ENCODE measurements at places on chromosomes 13 and 19.

GRCh38 chr13:100825557-100825956, 151.0 kb upstream of the TMTC4 start:
- DNase-seq, result no peak

- no peak for DNase-seq
These were observed 15.7 kb downstream of the CIC start for GRCh38 chr19:42284591-42285341.

DNA sequence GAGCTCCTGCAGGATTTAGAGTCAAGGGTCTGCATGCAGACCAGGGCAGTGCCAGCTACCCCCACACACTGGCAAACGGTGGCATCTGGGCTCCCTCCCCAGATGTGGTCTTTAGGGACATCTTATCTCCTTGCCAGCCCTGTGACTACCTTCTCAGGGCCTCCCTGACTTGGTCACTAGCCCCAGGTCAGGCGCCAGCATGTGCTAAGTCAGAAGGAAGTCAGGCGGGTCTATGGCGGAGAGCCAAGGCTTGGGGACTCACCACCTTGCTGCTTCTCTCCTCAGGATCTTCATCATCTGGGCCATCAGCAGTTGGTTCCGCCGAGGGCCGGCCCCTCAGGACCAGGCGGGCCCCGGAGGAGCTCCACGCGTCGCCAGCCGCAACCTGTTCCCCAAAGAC, 17.6 kb downstream of the CLPTM1 start:
- DNase-seq, result no peak

DNA sequence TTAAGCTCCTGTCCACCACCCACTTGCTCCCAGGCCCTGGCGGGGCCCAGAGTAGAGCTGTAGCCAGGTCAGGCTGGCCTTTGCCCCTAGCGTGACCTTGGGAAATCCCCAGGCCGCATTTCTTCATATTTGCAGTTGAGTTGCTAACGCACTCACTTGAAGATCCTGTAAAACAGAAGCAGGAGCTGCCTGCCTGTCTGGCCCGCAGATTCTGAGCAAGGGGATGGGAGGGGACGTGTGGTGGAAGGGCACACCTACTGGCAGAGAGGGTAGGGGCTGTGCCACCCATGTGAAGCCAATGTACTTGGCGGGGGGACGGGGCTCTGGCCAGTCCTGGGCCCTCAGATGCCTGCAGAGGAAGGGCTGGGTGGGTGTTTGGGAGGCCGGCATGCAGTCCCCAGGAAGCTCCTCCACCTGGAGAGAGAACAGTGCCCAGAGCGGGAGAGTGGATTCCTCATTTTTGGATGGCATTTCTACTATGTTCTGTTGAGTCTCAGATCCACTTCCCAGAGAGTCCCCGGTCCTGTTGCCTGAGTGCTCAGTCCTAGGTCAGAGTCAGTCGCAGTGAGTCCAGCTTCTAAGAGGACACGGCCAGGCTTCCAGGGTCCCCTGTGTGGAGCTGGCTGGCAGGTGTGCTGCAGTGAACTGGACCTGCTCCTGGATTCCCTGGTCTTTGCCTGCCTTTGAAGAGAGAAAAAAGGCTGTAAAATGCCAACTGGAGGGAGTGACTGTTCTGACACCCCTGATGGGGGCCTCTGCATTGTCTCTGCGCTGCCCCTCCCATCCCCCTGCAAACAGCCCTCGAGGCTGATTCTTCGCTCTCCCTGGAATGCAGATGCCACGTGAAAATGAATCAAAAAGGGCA, 62.9 kb downstream of the GGACT start:
- peak; percentile 16 for DNase-seq

DNA sequence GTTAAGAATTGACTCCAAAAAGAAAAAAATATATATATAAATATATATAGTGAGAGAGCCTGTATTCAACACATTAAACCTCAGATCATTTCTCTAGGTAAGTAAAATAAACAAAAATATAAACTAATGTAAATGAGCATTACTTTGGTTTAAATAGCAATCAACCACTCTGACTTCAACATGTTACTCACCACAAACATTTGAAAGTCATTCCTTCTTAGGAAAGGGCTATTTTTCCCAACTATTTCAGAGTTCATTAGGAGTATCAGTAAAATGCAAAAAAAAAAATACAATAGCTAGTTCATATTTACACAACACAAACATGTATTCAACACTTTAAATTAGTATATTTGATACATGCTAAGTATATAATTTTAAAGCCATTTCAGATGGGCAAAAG, 40.5 kb downstream of the KLF12 start:
- DNase-seq, result no peak

DNA sequence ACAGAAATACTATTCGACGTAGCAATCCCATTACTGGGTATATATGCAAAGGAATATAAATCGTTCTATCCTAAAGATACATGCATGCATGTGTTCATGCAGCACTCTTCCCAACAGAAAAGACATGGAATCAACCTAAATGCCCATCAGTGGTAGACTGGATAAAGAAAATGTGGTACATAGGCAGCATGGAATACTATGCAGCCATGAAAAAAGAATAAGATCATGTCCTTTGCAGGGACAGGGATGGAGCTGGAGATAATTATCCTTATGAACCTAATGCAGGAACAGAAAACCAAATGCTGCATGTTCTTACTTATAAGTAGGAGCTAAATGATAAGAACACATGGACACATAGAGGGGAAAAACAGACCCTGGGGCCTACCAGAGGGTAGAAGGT, 89.3 kb downstream of the UBL3 start:
- no peak for DNase-seq

GRCh38 chr19:11505032-11505503, 571 bp downstream of the ZNF653 start:
- peak; percentile 94 for DNase-seq

DNA sequence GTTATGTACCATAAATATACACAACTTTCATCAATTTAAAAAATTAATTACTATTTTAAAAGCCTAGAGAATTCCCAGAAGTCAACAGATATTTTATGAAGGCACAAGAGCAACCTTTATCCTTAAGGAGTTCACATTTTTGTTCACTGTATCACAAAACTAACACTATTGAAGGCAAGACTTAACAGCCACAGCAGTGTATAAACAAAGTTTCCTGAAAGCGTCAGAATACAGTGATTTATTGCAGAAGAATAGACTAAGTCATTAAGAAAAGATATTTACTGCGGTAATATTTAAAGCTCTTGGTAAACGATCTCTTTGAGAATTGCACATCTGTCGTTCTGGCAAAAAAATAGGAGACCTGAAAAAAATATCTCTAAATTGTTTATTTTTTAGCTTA, 419.3 kb upstream of the NBEA start:
- no peak for DNase-seq

- no peak for DNase-seq
These were observed 529 bp downstream of the ZNF836 start for GRCh38 chr19:52170863-52171320.

- no peak for DNase-seq
These were observed 10.0 kb upstream of the LYPD5 start for GRCh38 chr19:43812259-43812658.

DNA sequence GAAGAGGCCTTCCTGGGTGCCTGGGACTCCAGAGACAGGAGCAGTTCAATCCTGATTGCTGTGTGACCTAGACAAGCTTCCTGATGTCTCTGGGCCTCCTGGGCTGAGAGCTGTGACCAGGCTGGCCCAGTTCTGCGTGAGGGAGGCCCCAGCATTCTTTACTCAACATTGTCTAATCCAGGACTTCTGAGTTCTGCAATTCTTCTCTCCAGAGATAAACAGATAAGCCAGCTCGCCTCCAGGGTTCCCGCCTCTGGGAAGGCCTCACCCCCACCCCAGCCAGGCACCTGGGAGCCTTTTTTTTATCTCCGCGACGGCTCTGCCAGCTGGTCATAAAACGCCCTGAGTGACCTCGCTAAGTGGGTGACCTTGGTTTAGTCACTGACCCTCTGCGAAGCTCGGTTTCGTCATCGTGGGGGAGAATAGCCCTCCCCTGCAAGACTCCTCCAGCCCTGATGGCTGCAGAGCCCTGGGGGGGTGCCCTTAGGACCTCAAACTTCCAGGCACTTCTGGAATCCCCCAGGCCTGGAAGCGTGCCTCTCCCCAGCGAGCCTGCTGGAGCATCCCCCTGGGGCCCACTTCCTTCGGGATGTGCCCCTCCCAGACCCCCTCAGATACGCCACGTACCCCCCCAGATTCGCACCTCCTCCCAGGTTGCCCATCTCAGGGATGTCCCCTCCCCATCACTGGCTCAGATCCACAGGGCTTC, 1.9 kb downstream of the SULT2B1 start:
- DNase-seq, result peak; percentile 28

DNA sequence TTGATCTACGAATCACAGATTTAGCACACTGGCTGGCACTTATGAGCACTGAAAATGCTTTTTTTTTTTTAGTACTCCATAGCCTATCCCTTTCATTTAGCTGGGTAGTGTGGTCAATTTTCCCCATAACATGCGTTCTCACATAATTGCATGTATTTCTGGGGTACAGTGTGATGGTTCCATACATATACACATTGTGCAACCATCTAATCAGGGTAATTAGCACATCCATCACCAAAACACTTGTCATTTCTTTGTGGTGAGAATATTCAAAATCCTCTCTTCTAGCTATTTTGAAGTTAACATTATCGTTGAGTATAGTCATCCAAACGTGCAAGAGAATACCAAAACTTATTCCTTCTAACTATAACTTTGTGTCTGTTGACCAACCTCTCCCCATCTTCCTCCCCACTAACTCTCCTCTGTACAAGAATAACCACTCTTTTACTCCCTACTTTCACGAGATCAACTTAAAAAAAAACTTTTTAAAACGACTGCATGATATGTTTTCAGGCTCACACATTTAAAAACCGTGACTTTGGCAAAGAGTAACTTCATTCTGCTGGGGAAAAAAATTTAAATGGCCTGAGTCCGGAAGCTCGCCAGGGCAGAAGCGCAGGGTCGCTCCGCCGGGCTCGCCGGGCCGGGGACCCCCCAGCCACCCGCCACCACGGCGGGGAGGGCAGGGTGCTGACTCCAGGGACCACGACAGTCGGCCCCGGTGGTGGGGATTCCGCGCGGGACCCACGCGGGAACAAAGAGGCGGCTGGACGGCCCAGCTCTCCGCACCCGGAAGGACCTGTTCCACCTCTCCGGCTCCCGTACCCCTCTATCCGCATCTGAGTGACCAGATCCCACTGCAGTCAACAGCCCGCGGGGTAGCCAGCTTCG, 868 bp upstream of the UBAC2 start:
- DNase-seq, result no peak

GRCh38 chr19:24178207-24178606, 91.2 kb downstream of the ZNF254 start:
- DNase-seq, result no peak

DNA sequence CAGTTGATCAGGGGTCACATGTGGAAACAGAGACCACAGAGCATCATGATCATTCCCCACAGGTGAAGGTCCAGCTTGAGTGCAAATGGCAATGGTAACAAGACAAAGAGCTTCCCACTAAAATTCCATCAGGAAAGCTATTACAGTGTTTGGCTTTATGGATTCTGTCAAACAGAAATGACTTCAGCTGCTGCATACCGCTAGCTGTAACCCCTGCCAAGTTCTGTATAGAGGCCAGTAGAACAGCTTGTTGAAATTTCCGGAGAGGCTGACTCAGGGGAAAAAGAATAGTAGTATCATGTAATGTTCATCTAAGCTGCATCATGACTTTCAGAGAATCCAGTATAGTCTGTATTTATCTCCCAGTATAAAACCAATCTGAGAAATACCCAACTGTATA, 1704.7 kb downstream of the SLITRK5 start:
- no peak for DNase-seq

DNA sequence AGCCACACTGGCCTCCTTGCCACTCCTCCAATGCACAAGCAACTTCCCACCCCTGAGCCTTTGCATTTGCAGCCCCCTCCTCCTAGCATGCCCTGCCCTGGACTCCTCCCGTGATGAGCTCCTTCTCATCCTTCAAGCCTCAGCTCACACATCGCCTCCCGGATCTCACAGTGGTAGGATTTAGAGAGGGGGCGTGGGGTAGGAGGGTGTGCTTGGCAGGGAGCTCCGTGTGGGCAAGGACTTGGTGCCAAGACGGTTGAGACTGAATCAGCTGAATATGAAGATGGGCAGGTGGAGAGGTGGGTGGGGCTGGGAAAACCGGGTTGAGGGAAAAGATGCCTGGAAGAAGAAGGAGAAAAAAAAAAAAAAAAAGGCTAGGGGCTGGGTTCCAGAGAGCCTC, 48.4 kb upstream of the ZNRF4 start:
- no peak for DNase-seq

DNA sequence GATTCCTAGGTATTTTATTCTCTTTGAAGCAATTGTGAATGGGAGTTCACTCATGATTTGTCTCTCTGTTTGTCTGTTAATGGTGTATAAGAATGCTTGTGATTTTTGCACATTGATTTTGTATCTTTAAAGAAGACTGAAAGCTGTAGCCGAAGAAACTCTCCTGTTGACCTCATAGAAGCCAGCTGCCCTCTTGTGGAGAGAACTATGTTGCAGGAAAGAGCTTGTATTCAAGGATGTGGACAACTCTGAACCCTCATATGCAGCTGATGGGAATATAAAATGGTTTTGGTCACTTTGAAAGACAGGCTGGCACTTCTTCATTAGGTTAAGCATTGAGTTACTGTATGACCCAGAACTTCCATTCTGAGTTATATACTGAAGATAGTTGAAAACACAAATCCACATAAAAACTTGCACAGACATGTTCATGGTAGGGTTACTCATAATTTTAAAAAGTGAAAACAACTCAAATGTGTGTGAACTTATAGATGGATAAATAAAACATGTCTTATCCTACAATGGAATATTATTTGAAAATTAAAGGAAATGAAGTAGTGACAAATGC, 65.8 kb upstream of the SLITRK6 start:
- DNase-seq, result no peak

DNA sequence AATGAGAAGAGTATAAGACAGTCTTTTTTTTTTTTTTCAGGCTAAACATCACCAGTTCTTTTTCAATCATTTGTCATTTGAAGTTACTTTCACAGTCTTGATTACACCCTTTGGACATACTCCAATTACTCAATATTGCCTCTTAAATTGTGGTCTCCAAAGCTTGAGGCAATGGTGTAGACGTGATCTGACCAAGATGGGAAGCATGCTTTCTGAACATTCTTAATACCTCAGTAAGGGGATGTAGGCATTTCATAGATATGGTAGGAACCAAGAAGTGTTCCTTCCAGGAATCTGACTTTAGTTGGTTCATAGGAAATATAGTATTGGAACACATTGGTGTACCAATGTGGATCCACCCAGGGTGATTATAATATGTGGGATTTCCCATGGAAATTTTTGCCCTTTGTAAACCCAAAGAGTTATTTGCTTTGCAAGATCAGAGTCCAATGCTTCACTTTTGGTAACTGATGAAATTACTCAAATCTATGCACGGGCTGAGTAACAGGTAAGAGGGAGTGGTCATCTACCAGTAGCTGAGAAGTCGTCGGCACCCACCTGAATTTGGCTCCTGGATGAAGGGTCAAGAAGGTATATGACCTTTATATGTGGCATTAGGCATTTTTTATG, 62.2 kb downstream of the ERCC5 start:
- no peak for DNase-seq

- no peak for DNase-seq
These were observed 299.7 kb downstream of the LMO7 start for GRCh38 chr13:75935805-75936204.

GRCh38 chr13:99144306-99144705, 56.3 kb upstream of the UBAC2 start:
- peak; percentile 61 for DNase-seq
